Activated gamma-delta T cell (primary cell): ENCODE measurements at places on chromosomes 5 and 9.

- no peak for DNase-seq
Measured at GRCh38 chr5:134554319-134555222, 29.1 kb downstream of the JADE2 start.

DNA sequence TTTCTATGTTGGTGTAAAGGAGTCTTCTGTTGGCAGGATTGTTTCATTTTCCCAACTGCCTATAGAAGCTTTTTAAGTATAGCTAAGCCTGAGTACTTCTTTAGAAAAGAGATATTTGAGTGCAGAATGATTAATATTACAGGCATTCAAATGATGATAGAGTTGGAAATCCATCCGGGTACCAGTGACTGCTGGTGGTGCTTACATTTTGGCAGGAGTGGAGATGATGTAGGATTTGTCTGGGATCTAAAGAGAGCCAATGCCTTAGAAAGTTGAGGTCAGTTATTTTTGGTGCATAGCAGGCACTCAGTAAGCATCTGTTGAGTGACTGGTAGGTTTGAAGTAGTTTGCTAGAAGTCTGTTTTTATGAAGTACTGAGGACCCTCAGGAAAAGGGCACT lies 433.5 kb downstream of the DMAC1 start:
- DNase-seq = no peak

- no peak for DNase-seq
Measured at GRCh38 chr5:79396265-79396664, 117.7 kb downstream of the HOMER1 start.

DNA sequence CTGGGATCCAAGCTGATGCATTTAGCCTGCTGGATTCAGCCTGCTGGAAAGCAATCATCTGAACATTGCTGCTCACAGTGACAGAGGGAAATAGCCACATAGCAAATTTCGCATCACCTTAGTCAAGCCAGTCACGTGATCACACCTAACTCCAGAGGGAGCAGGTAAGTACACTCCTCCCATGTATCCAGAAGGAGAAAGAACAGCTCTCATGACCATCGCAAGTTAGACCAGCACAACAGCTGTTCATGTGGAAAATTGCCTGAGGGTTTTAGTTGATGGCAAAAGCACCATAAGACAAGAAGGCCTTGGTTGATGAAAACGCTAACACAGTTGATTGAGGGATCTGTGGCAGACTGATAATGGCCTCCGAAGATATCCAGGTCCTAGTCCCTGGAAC lies 34.2 kb upstream of the MYO10 start:
- no peak for DNase-seq

GRCh38 chr9:19050637-19051591 lies 1.7 kb downstream of the RRAGA start:
- no peak for DNase-seq

DNA sequence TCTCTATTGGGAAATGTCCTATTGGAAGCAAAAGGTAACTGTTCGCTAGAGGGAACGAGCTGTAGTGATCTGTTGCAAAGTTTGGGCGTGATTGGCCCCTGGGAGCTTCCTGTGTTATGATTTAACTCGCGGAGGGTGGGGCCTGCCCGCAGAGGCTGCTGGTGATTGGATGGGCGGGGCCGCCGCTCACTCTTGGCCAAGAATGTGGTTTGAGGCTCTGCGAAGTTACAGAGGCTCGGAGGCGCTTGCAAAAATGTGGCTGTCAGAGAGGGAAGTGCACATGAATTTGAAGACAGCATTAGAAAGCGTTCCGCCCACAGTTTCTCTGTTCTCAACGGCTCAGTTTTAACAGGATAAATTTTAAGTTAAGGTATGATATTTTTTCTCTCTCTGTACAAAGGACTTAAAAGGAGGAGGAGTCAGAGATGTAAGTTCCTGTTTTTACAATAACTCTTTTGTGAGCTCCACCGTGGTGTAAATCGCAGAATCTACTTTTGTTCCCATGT lies 46.9 kb downstream of the CNTRL start:
- peak; percentile 87 for DNase-seq

GRCh38 chr5:178331491-178331996 lies 98.9 kb upstream of the PHYKPL start:
- DNase-seq = no peak

GRCh38 chr5:142428773-142429473 lies 104.1 kb upstream of the SPRY4 start:
- DNase-seq = no peak

GRCh38 chr5:34480810-34481528 lies 175.2 kb upstream of the RAI14 start:
- no peak for DNase-seq

GRCh38 chr9:93187574-93187973 lies 3.6 kb downstream of the WNK2 start:
- no peak for DNase-seq

GRCh38 chr9:23822261-23823169 lies 3.5 kb downstream of the ELAVL2 start:
- DNase-seq = no peak

DNA sequence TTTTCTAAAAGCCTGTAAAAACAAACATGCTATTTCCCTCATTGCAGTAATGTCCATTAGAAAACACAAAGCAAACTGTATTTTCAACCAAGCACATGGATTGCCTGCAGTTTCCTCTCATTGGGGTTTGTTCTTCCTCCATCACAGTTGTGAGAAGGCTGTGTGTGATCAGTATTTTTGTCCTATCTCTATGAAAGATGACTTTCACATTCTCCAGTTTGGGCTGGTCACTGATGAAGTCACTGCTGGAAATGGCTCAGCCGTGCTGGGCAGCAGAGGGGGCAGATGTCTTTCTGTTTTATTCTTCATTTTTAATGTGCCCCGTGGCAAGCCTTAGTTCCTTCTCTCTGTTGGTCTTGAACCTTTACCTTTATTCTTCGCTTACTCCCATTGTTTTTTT lies 288.9 kb upstream of the MPDZ start:
- no peak for DNase-seq
